ENCODE measurements at places on chromosomes 4 and X.

- DNase-seq = no peak
Observed at GRCh38 chr4:26173619-26174018, 147.2 kb upstream of the RBPJ start.

DNA sequence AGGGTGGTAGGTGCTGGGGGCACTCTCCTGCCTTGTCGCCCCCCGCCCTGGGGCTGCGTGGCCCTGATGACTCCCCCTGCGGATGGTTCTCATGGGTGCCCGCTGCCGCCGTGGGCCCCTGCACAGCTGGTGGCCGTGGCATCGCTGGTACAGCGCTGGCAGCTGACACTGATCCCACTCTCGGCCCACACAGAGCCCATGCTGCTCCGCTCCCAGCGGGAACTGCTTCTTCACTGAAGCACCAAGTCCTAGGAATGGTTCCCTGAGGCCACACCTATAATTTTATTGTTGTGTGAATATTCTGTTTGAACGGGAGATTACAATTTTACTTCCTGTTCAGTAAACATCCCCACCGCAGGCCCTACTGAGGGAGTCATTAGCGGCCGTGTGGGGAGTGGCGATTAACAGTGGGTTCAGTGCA is 138.6 kb upstream of the NKX1-1 start:
- DNase-seq = no peak

DNA sequence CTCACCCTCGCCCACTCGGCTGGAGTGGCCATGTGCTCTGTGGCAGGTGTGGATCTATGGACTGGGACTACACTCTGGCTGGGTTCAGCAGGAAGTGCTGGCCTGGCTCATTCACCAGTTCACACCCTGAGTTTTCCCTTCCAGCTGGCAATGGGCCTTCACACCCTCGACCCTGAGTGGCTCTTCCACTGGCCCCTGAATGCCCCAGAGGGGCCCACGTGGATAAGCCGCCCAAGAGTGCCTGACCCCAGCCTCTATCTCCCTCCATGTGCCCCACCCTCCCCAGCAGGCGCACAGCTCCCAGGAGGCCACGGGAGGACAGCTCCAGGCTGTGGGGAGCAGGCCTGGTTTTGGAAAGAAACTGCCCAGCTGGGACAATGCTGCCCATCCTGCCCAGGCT is 234.1 kb downstream of the AFAP1 start:
- DNase-seq = no peak

DNA sequence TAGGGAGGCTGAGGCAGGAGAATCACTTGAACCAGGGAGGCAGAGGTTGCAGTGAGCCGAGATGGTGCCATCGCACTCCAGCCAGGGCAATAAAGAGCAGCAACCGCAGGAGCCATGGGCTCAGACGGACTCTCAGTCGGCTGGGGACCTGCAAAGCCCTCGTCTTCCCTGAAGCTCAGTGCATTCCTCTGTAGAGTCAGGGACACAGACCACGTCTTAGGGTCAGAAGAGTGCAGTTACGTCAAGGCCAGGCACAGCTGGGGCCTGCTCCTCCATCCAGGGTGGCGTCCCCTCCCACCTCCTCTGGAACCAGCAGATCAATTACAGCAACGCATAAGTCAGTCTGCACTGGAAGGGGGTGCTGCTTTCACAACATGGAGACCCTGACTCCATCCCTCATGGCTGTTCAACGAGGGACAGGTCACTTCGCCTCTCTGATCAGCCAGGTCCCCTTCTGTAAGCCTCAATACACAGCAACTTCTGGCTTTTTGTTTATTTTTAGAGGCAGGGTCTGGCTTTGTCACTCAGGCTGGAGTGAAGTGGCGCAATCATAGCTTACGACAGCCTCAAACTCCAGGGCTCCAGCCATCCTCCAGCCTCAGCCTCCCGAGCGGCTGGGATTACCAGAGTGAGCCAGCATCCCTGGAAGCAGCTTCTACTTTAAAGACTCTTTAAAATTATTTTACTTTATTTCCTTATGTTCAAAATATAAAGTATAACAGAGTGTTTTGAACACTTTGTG is 76.4 kb downstream of the ZFYVE28 start:
- no peak for DNase-seq

DNA sequence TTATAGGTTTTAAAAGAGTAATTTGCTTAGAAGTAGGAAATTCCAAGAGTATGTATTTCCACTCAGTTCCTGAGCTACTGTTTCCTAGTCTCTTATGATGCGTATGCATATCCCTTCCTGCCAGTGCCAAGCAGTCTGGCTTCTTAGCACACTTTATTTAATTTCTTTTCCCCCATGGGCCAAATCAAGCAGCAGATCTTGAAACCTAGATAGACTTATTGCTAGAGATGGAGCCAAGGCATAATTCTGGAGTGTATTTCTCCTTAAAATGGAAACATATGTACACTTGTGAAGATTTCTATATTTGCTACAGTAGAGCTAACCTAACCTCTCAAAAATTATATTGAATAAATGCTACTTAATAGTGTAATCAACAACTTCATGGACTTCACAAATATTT is 2337.6 kb downstream of the PCDH7 start:
- DNase-seq = no peak

Measured in fibroblast of skin of back (primary cell).